ENCODE measurements at places on chromosomes 13 and 19.

DNA sequence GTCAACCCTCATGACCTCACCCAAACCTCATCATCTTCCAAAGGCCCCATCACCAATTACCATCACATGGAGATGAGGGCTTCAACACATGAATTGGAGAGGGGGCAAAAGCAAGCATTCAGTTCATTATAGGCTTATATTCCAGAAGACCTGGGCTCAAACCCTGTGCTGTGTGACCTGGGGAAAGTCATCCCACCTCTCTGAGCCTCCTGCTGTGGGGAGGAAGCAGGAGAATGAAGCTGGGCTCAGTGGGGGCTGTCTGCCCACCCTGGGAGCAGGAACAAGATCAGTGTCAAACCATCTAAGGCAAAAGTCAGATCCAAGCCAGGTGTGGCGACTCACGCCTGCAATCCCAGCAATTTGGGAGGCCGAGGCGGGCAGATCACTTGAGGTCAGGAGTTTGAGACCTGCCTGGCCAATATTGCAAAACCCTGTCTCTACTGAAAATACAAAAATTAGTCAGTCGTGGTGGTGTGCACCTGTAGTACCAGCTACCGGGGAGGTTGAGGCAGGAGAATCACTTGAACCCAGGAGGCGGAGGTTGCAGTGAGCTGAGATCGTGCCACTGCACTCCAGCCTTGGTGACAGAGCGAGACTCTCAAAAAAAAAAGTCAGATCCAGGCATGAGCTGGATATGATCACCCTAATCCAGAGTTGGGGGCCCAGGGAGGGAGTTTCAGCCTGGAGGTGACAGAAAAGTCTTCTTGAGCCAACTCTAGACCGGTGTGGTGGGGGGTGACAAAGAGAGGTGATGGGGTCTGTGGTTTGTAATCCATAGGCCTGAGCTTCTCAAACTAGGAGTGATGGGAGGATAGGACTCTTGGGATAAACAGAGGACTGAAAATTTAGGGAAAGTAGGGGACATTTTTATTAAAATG is 1.6 kb upstream of the TPM4 start:
- H3K4me3 ChIP-seq, result no peak overlapping the region
- H3K27ac ChIP-seq, result peak overlapping the region; percentile 95
- no peaks in the 10 kb centered on the region for H3K36me3 ChIP-seq
- H3K27me3 ChIP-seq, result no peaks in the 10 kb centered on the region
- no peak for DNase-seq

DNA sequence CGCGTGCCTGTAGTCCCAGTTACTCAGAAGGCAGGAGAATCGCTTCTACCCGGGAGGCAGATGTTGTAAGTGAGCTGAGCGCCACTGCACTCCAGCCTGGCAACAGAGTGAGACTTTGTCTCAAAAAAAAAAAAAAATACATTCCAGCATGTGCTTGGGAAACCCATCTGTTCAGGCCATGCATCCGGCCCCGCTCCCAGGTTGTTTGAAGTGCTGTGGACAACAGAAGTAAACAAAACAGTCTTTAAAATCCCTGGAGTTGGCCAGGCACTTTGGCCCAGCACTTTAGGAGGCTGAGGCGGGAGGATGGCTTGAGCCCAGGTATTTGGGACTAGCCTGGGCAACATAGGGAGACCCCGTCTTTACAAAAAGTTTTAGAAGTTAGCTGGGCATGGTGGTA is 3.2 kb upstream of the PTPRS start:
- H3K4me1 ChIP-seq, result peaks cover 6% of the 10 kb centered on the region
- H3K27me3 ChIP-seq, result no peaks in the 10 kb centered on the region
- no peaks in the 10 kb centered on the region for H3K36me3 ChIP-seq

GRCh38 chr13:47845981-47846380 is 155.1 kb downstream of the SUCLA2 start:
- DNase-seq, result no peak
- no peak overlapping the region for H3K4me3 ChIP-seq
- H3K36me3 ChIP-seq, result no peaks in the 10 kb centered on the region
- no peaks in the 10 kb centered on the region for H3K27me3 ChIP-seq

DNA sequence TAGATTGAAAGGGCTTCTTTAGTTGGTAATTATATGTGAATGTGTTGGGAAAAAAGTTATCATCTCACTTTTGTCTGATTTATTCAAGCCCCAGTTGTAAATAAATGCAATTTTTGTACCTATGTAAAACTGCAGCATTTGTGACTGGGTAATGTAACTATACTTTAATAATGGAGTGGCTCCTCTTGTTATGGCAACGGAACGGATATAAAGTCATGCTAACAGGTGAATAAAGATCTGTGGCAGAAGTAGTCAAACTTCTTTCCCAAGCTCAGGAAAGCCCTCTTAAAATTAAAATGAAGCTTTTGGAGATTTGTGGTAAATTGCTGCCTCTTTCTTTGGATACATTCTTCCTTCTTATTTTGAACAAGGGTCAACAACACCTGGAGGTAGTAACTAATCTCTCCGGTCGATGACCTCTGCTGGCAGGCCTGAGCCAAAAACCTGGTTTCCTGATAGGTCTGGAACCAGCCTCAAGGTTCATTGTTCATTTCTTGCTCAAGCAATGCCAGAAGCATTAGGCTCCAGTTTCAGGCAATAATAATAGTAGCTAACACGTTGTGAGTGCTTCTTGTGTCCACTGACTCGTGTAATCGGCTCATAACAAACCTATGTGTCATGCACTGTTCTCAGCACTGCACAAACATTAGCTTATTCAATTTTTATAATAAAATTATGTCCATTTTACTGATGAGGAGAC is 313.4 kb upstream of the DACH1 start:
- no peak for DNase-seq
- H3K27ac ChIP-seq, result no peak overlapping the region
- H3K36me3 ChIP-seq, result no peaks in the 10 kb centered on the region
- H3K4me1 ChIP-seq, result no peaks in the 10 kb centered on the region
- no peak overlapping the region for H3K4me3 ChIP-seq

GRCh38 chr13:34816245-34816884 is 125.7 kb upstream of the NBEA start:
- no peak overlapping the region for H3K4me3 ChIP-seq
- no peaks in the 10 kb centered on the region for H3K36me3 ChIP-seq
- no peaks in the 10 kb centered on the region for H3K4me1 ChIP-seq
- no peak overlapping the region for H3K27ac ChIP-seq

- no peak overlapping the region for H3K27ac ChIP-seq
- peaks cover 46% of the 10 kb centered on the region for H3K4me1 ChIP-seq
- H3K4me3 ChIP-seq, result no peak overlapping the region
- no peaks in the 10 kb centered on the region for H3K36me3 ChIP-seq
- no peaks in the 10 kb centered on the region for H3K27me3 ChIP-seq
- DNase-seq, result no peak
These were observed 42.2 kb downstream of the GATAD2A start for GRCh38 chr19:19447536-19448237.

GRCh38 chr13:76783798-76784197 is 102.4 kb downstream of the KCTD12 start:
- H3K4me3 ChIP-seq, result no peak overlapping the region
- no peaks in the 10 kb centered on the region for H3K27me3 ChIP-seq
- H3K36me3 ChIP-seq, result no peaks in the 10 kb centered on the region
- no peak overlapping the region for H3K27ac ChIP-seq
- no peaks in the 10 kb centered on the region for H3K4me1 ChIP-seq

GRCh38 chr19:57946316-57946715 is 1.2 kb downstream of the ZNF256 start:
- H3K36me3 ChIP-seq, result no peaks in the 10 kb centered on the region
- no peak overlapping the region for H3K4me3 ChIP-seq
- no peaks in the 10 kb centered on the region for H3K27me3 ChIP-seq
- no peak overlapping the region for H3K27ac ChIP-seq
- DNase-seq, result no peak
- H3K4me1 ChIP-seq, result peaks cover 5% of the 10 kb centered on the region

DNA sequence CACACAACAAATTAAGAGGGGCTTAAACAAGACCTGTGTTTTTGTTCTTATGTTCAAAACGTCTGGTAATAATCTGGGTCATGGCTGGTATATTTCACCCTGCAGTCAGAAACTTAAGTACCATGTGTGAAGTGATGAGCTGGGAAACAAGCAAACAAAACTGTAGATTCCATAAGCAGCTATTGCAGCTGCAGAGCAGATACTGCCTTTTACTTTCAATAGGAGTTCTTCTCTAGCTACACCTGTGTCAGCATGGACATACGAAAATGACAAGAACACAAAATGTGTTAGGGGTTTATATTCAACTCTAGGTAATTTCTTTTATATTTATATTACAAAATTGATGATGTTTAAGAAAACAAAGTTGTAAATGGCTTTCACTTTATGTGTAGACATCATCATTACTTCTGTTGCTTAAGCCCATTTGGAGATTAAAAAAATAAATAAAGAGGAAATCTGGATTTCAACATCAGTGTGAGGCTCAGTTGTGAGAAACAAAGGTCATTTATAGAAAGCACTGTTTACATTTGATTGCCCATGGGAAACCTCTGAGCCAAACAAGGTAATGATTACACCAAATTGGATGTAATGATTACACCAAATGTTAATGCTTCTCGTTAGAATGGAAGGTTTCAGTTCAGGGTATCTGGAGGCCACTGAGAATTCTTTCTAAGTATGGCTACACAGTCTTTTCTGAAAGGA is 451.0 kb upstream of the SLC10A2 start:
- H3K27me3 ChIP-seq, result no peaks in the 10 kb centered on the region
- no peak overlapping the region for H3K4me3 ChIP-seq
- peaks cover 12% of the 10 kb centered on the region for H3K4me1 ChIP-seq
- no peaks in the 10 kb centered on the region for H3K36me3 ChIP-seq

DNA sequence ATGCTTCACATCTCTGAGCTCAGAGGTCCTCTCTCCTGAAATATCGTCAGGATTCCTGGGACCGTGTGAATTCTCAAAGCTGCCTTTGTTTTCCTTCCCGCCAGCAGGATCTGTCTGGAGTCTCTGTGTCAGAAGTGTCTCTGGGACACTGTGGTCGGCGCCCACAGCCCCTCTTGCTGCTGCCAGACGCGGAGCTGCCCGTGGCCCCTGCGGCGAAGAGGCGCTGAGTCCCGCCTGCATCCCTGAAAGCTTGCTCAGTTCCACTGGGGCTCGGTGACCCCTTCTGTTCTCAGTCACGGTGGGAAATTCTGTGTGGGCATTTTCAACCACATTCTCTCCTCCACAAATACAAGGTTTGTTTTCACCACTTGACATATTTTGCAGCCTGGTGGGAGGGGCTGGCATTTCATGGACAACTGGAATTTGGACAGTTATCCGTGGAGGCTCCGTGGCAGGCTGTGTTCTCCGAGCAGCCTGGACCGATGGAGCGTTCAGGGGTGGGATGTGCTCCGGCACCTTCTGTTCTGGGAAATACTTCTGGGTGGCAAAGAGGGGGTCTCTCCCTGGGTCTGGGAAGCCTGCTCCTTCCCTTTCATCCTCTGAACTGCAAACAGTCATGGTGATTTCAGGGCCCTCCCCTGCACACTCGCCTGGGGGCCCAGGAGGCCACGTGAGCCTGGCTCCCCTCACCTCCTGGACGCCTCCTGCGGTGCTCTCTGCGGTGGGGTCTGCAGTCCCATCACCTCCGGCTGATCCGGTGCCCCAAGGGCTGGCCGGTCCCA is 42.6 kb upstream of the GRTP1 start:
- H3K27ac ChIP-seq, result no peak overlapping the region
- no peaks in the 10 kb centered on the region for H3K4me1 ChIP-seq
- no peaks in the 10 kb centered on the region for H3K36me3 ChIP-seq
- no peaks in the 10 kb centered on the region for H3K27me3 ChIP-seq
- peak; percentile 30 for DNase-seq
- no peak overlapping the region for H3K4me3 ChIP-seq

- H3K4me3 ChIP-seq, result no peak overlapping the region
- H3K27ac ChIP-seq, result no peak overlapping the region
- DNase-seq, result no peak
- no peaks in the 10 kb centered on the region for H3K36me3 ChIP-seq
These were observed 78.0 kb downstream of the DACH1 start for GRCh38 chr13:71789037-71789436.

- H3K36me3 ChIP-seq, result no peaks in the 10 kb centered on the region
- no peaks in the 10 kb centered on the region for H3K27me3 ChIP-seq
- H3K27ac ChIP-seq, result peak overlapping the region; percentile 98
- peaks cover 25% of the 10 kb centered on the region for H3K4me1 ChIP-seq
These were observed 1.4 kb upstream of the ZNF414 start for GRCh38 chr19:8515317-8515716.

- DNase-seq, result no peak
- H3K4me1 ChIP-seq, result no peaks in the 10 kb centered on the region
- H3K36me3 ChIP-seq, result no peaks in the 10 kb centered on the region
- H3K27ac ChIP-seq, result no peak overlapping the region
- H3K4me3 ChIP-seq, result no peak overlapping the region
- H3K27me3 ChIP-seq, result no peaks in the 10 kb centered on the region
These were observed 74.3 kb upstream of the SERP2 start for GRCh38 chr13:44299152-44299943.

DNA sequence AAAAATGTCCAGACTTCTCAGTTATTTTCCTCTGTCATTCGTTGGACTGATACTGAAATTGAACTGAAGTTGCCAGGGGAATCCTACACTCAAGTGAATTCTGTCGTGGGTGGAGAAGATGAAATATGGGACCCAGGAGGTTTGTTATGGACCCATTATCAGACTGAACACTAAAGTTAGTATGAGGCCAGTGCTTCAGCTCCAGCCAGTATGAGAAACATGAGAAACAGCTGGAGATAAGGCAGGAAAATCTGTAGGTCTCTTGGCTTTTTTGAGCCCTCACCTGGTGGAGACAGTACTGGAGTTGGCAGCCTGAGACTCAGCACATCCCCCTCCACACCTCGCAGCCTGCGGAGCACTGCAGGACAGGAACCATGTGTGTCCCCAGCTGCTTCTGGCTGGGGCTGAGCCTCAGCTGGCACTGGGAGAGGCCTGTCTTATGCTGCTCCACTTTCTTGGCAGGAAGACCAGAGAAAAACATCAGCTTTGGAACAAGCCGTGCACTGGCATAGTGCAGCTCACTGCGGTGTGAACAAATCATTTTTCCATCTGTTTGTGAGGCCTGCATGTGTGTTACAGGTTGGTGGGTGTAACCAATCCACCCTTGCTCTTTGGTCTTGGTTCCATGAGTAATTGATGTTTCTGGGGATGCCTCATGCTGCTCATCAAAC is 641.0 kb downstream of the FGF9 start:
- H3K27me3 ChIP-seq, result no peaks in the 10 kb centered on the region
- no peak for DNase-seq
- H3K36me3 ChIP-seq, result no peaks in the 10 kb centered on the region
- no peak overlapping the region for H3K4me3 ChIP-seq
- no peak overlapping the region for H3K27ac ChIP-seq
- H3K4me1 ChIP-seq, result no peaks in the 10 kb centered on the region

GRCh38 chr13:110216398-110217041 is 90.4 kb downstream of the COL4A1 start:
- peaks cover 20% of the 10 kb centered on the region for H3K4me1 ChIP-seq
- H3K27me3 ChIP-seq, result no peaks in the 10 kb centered on the region
- no peak overlapping the region for H3K4me3 ChIP-seq
- DNase-seq, result no peak

DNA sequence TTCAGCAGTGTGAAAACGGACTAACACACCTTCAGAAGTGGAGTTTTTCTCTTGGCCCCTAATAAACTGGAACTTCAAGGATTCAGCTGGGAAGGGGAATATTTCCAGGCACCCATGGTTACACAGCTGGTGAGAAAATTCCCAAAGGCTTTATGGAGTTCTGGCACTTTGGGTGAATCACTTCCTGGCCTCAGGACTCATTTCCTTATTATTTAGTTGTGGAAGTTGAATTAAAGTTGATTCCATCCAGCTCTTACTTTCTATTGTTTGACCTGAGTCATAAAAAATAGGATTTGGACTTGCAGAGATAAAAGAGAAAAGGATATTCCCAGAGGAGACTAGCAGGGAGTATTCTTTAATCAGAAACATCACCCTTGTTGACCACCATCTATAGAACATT is 882.1 kb downstream of the UQCRFS1 start:
- H3K27ac ChIP-seq, result no peak overlapping the region
- no peaks in the 10 kb centered on the region for H3K36me3 ChIP-seq
- H3K4me1 ChIP-seq, result no peaks in the 10 kb centered on the region
- no peak overlapping the region for H3K4me3 ChIP-seq
